Tibial nerve (tissue), 4 donors: ENCODE measurements at places on chromosomes 13 and 19.
A peak's percentile ranks its signal among the peaks of the same experiment; 100 is the strongest.

- H3K27me3 ChIP-seq: no peaks in the 10 kb centered on the region
- H3K36me3 ChIP-seq: no peaks in the 10 kb centered on the region
- no peak for DNase-seq
- H3K4me3 ChIP-seq: no peak overlapping the region
- no peak overlapping the region for H3K27ac ChIP-seq
These were observed 1101.9 kb downstream of the PCDH9 start for GRCh38 chr13:66128201-66128600.

DNA sequence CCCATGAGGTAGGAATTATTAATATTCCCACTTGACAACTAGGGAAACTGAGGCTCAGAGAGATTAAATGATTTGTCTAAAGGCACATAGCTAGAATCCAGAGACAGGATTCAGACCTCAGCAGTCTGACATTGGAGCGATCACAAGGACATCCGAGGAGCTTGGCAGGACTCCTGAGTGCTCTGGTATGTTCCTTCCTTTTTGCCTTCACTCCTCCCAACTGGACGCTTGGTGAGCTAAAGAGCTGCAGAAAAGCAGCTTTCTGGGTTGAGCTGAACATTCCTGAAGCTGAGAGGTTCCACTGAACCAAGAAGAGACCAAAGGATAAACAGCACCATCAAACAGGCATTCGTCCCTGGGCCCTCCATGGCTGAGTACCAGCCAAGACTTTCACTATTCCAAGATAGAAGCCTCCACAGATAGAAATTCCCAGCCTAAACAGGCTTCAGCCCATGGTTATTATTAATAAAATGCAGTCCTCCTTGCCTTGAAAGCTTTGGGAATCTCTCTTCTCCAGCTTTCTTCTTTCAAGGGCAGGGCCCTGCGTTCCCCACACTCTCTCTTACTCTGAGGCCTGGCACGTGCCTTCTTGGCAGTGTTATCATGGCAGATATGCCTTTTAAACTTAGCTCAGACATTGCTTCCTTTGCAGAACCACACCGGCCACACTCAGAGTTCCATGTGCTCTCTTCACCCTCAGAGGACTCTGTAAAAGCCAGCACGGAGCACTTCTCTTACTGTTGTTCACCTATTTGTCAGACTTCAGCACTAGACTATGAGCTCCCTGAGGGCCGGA, 97.1 kb downstream of the CYSLTR2 start:
- H3K4me1 ChIP-seq: peaks cover 28% of the 10 kb centered on the region
- H3K36me3 ChIP-seq: no peaks in the 10 kb centered on the region
- DNase-seq: peak; percentile 22

DNA sequence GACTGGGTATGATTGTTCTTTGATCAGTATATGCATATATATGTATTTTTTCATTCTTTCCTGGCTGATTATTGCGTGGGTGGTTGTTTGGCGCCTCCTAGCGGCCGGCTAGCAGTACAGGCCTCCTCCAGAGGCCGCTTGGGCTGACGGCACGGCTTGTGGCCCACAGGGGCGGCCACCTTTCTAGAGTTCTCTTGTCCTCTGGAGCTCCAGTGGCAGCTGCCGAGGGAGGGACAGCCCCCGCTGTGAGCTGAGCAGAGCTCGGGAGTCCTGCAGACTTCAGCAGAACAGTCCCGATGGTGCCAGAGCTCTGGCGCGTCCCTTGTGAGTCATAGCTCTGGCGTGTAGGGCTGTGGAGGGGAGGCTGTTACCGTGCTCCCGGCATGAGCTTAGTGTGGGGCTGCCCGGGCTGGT, 22.5 kb upstream of the ZNF429 start:
- H3K4me3 ChIP-seq: no peak overlapping the region
- no peaks in the 10 kb centered on the region for H3K4me1 ChIP-seq
- H3K36me3 ChIP-seq: no peaks in the 10 kb centered on the region
- H3K27ac ChIP-seq: no peak overlapping the region
- no peaks in the 10 kb centered on the region for H3K27me3 ChIP-seq

GRCh38 chr13:66362485-66362884, 867.7 kb downstream of the PCDH9 start:
- H3K27me3 ChIP-seq: no peaks in the 10 kb centered on the region
- no peak overlapping the region for H3K27ac ChIP-seq
- no peaks in the 10 kb centered on the region for H3K4me1 ChIP-seq
- H3K4me3 ChIP-seq: no peak overlapping the region
- DNase-seq: no peak
- H3K36me3 ChIP-seq: no peaks in the 10 kb centered on the region

DNA sequence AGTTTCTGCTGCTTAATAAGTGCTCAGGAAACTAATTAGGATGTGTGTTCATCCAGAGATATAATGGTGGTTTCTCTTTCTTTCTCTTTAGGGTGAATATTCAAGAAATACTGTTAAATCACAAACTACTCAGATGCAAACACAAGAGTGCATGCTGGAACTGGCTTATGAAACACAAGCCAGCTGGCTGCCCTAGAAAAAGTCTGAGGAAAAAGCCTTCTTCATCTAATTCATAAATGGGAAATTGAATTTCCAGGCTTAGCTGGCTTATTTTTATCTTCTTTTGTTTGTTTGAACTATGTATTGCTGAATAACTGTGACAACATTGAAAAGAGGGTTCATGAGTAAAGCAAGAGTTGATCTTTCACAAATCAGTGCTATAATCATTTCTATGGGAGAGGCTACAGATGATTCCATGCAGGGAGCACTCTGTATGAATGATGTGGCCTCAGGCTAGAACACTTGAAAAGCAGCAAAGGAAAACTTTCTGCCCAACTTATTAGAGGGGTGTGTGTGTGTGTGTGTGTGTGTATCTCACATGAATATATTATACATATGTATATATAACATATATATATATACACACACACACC, 69.8 kb upstream of the SCEL start:
- no peak for DNase-seq
- no peak overlapping the region for H3K4me3 ChIP-seq
- H3K27me3 ChIP-seq: no peaks in the 10 kb centered on the region
- no peak overlapping the region for H3K27ac ChIP-seq
- no peaks in the 10 kb centered on the region for H3K36me3 ChIP-seq
- no peaks in the 10 kb centered on the region for H3K4me1 ChIP-seq

DNA sequence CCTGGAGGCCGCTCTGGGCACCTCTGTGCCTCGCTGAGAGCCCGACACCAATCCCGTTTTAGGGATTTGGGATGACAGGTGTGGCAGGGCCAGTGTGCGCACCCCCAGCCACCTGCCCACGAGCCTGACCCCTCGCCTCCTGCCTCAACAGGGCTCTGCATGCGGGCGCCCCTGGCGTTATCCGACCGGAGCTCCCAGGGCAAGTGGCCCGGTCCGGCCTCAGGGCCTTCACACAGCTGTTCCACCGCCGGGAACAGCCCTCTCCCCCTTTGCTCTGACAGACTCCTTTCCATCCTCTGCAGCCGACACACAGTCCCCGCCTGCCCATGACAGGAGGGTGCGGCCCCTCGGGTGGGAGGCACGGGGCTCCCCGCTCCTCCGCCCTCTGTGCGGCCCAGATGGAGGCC, 7.1 kb upstream of the WDR18 start:
- H3K27me3 ChIP-seq: no peaks in the 10 kb centered on the region
- H3K4me3 ChIP-seq: no peak overlapping the region
- DNase-seq: no peak
- H3K36me3 ChIP-seq: no peaks in the 10 kb centered on the region

DNA sequence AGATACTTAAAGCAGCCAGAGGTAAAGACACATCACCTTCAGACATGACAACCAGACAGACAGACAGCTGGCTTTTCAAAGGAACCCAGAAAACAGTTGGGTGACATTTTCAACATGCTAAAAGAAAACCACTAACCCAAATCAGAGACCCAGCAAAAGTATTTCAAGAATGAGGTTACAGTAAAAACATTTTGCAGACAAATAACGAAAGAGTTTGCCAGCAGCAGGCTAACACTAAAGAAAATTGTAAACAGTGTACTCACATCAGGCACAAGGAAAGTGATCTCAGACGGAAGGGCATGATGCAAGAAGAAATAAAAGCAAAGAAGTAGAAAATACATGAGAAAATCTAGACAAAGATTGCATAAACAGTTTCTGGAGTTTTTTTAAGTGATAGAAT, 46.4 kb downstream of the AP1M1 start:
- no peak overlapping the region for H3K4me3 ChIP-seq
- no peaks in the 10 kb centered on the region for H3K4me1 ChIP-seq
- H3K27ac ChIP-seq: no peak overlapping the region
- H3K27me3 ChIP-seq: no peaks in the 10 kb centered on the region
- H3K36me3 ChIP-seq: no peaks in the 10 kb centered on the region

DNA sequence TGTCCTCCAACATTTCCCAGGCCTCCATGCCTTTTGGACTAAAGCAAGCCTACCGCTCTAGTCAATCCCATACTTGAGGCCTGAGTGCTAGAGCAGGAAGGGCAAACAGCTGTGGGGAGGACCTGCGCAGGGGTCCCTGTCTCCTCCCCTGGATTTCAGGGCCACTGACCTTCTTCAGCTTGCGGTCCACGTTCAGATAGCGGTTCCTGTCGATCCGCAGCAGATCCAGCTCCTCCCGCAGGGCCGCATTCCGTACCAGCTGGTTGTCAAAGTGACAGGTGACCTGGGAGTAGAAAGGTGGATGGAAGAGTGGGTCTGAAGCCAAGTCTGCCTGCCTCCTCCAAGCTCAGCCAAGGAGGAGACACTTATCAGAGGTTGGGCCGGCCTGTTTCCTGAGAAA, 14.0 kb upstream of the EMP3 start:
- no peak for DNase-seq
- H3K36me3 ChIP-seq: no peaks in the 10 kb centered on the region
- H3K27me3 ChIP-seq: no peaks in the 10 kb centered on the region
- H3K27ac ChIP-seq: no peak overlapping the region

GRCh38 chr13:112871742-112872141, 97.3 kb upstream of the MCF2L start:
- DNase-seq: no peak
- H3K4me1 ChIP-seq: no peaks in the 10 kb centered on the region
- no peak overlapping the region for H3K27ac ChIP-seq
- no peaks in the 10 kb centered on the region for H3K27me3 ChIP-seq
- H3K4me3 ChIP-seq: no peak overlapping the region

- no peak overlapping the region for H3K27ac ChIP-seq
- H3K27me3 ChIP-seq: no peaks in the 10 kb centered on the region
- no peaks in the 10 kb centered on the region for H3K36me3 ChIP-seq
- peak overlapping the region; percentile 35 for H3K4me3 ChIP-seq
- no peak for DNase-seq
- peaks cover 16% of the 10 kb centered on the region for H3K4me1 ChIP-seq
These were observed 3.0 kb downstream of the DZIP1 start for GRCh38 chr13:95641291-95642027.

DNA sequence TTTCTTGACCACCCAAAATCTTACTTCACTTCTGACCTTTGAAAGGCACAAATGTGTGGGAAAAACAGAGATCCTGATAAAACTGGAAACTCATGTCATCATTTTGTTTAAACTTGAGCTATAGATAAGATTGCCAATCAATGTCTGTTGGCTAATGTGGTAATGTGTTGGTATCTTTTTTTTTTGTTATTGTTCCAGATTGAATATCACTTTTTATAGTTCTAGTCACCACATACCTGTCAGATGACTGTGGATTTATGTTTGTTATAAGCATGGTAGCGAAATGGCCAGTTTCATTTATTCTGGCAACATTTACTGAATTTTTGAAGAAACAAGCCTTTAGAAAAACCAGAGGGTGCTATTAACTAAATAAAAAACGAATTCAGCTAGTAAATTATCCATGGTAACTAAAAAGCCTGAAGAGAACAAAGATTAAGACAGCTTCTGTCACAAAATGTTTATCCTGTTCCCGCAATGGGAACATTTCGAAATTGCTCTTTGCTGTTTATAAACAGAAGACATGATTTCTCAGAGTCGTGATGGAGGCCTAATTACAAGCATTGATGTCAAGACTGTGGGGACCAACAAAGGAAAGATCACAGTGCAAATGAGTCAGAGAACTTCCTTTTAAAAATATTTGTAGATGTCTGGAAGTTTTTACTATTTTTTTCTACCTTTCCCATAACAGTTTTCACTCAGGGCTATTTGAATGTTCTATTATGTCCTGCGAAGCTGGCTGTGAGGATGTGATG, 82.9 kb upstream of the POSTN start:
- H3K4me3 ChIP-seq: no peak overlapping the region
- no peak for DNase-seq
- H3K36me3 ChIP-seq: no peaks in the 10 kb centered on the region
- peak overlapping the region; percentile 64 for H3K27ac ChIP-seq
- no peaks in the 10 kb centered on the region for H3K27me3 ChIP-seq

- DNase-seq: peak; percentile 63
- H3K27me3 ChIP-seq: no peaks in the 10 kb centered on the region
- H3K4me3 ChIP-seq: peak overlapping the region; percentile 95
- H3K4me1 ChIP-seq: no peaks in the 10 kb centered on the region
These were observed 610 bp downstream of the ZNF791 start for GRCh38 chr19:12611361-12611699.

DNA sequence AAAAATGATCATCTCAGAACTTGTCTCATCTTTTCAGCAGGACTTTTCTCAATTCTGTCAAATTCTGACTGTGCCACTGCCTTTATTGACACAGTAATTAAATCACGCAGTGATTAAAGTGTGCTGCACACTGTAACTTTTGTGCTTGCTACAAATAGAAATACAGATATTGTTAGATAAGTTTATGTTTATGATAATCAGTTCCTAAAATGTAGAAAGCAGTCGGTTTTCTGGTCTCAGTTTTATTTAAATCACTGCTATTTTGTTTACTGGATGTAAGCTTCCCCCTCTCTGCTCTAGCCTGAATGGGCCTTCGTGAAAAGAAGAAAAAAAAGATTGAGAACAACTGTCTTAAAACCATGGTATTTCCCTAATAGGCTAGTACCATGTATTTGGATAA, 258.8 kb upstream of the STARD13 start:
- no peak overlapping the region for H3K4me3 ChIP-seq
- peak overlapping the region; percentile 98 for H3K27ac ChIP-seq
- H3K4me1 ChIP-seq: peaks cover 47% of the 10 kb centered on the region
- DNase-seq: no peak
- no peaks in the 10 kb centered on the region for H3K36me3 ChIP-seq

DNA sequence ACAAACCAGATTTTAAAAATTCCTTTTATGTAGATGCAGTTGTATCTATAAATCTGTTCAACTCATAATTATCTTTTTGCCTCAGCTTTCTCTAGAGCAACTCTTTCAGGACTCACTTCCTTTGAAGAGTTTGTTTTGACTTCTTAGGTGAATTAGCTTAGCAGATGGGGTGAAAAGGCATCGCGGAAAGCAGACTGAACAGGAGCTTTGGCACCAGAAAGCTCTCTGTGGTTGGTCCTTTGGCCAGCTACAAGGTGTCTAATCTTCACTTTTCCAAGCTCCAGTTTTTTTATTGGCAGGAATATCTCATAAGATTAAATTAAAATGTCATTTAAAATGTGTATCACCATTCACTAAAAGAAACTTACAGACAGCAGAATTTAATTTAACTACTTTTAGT, 60.6 kb upstream of the KLF12 start:
- H3K4me3 ChIP-seq: no peak overlapping the region
- DNase-seq: no peak
- H3K27ac ChIP-seq: no peak overlapping the region

DNA sequence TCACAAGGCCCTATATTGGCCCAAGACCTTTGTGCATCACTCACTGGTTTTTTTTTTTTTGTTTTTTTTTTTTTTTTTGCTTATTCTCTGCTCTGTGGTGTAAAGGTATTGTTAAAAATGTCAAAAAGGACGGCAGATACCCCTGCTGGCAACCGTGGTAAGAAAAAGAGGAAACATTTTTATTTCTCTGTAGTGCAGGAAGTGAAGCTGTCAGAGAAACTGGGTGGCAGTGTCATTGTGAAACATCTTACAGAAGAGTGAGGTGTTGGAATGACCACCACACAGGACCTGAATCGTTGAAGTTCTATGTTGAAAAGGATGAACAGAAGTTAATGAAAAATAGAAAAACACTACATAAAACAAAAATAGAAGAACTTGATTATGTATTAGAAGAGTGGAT, 346.4 kb downstream of the FGF9 start:
- H3K27ac ChIP-seq: no peak overlapping the region
- no peak for DNase-seq
- H3K36me3 ChIP-seq: no peaks in the 10 kb centered on the region
- no peak overlapping the region for H3K4me3 ChIP-seq
- no peaks in the 10 kb centered on the region for H3K27me3 ChIP-seq
